ENCODE measurements at places on chromosomes 2 and 18.

GRCh38 chr2:100017633-100018032 lies 124.8 kb downstream of the AFF3 start:
- DNase-seq = no peak

- no peak for DNase-seq
Measured at GRCh38 chr2:118425191-118425590, 336.9 kb downstream of the INSIG2 start.

DNA sequence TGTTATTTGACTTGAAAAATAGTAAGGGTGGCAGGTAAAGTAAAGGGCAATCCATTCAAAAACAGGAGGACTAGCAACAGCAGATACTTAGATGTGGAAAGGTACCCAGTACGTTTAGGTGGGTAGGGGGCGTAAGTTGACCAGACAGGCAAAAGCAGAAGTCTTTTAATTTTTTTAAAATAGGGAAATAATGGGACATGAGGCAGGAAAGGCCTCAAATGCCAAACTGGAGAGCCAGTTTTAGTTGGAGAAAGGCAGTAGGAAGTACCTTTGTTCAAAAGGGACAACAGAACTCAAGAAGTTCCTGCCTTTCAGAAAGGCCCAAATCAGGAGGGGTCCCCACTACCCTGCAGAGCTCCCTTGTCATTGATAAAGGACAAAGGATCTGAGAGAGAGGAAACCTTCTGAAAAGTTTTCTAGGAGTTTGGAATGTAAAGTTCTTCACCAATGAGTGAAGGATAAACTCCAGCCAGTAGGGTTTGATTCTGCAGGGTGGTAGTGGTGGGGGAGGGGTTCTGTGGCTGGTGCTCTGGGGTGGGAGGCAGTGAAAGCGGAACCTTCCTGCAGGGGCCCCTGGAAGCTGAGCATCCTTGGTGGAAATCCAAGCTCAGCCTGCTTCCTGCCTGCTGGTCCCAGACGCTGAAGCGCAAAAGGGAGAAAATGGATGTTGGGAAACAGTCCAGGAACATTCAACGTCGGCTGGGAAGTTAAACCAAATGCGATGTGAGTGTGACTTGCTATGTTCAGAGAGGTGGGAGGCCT lies 40.1 kb downstream of the TMEM17 start:
- no peak for DNase-seq

DNA sequence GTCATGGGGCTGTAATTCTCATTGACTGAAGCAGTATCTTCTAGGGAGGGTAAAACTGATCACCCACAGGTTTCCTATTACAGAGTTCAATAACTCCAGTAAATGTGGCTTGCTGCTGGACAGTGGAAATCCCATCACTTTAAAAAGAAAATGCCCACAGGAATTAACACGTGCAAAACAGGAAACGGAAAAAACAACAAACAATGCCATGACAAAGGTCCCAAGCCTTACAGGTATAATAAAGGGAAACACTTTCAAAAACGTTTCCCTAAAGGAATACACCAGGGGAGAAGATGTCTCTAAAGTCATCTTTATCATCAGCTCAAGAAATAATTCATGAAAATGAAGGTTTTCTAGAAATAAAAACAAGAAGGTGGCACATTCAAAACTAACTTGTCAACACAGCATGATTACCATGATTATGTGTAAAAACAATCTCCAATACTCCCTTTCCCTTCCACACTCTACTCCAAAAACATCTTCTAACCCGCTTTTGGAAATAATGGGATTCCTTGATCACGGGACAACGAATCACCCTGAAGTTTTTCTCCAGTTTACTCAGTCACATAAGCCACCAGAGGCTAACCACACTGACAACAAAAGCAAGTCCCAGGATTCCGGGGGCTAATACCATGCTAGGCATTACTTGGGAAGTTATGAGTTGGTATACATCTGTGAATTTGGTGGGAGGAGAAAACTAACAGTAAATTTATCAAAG lies 167.9 kb downstream of the TCF4 start:
- no peak for DNase-seq

GRCh38 chr2:174939046-174939445 lies 66.1 kb downstream of the CHN1 start:
- no peak for DNase-seq

DNA sequence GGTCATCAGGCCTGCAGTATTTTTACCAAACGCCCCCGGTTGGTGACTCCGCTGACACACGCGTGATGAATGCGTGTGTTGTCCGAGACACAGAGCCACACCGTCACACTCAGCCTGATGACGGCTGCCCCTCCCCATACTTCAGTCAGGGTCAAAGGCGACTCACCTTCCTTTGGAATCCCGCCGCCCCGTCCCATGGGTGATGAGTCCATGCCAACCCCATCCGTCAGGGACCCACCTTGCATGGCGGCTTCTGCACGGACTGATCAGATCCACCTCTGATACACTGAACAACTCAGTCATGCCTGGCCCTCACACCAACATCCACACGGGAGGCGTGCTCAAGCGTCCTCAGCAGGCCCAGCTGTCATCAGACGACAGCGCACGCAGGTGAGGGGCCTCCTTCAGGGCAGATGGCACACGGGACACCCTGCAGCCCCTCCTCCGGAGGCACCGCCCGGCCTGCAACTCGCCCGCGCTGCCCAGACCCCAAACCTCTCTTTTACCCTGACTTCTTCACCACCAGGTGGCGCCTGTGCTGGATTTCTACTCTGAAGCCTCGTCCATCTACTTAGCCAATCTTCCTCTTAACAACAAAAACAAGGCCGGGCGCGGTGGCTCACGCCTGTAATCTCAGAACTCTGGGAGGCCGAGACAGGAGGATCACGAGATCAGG lies 89.2 kb downstream of the ZNF516 start:
- no peak for DNase-seq

DNA sequence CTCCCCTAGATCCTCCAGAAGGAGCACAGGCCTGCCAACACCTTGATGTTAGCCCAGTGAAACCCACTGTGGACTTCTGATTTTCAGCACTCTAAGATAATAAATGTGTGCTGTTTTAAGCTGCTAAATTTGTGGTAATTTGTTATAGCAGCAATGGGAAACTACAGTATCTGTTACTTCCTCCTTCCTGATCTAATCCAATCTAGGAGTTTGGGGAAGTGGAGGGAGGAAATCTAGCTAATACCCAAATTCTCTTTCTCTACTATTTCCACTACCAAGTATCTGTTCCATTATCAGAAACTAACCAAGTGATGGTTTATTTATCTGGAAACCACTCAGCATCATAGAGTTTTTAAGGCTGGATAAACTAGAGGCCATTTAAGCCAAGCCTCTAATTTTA lies 64.9 kb downstream of the AFF3 start:
- no peak for DNase-seq

DNA sequence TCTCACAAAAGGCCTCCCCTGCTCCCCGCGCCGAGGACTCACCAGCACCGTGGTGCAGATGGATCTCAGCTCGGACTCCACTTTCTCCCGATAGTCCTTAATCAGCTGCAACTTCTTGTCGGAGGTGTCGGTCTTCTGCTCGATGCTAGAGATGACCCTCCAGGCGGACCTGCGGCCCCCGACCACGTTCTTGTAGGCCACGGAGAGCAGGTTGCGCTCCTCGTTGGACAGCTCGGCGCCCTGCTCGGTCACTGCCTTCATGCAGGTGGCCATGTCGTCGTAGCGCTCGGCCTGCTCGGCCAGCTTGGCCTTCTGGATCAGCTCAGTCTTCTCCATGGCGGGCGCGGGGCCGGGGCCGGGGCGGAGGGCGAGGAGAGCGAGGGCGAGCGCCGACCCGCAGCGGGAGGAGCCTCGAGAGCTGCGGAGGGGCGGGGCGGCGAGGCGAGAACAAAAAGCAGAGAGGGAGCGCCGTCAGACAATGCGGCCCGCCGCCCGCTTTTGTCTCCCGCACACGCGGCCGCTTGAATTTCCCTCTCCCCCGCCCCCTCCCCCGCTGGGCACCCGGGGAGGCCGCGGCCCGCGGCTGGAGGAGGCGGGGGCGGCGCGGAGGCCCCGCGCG lies 571 bp downstream of the YWHAQ start:
- no peak for DNase-seq

DNA sequence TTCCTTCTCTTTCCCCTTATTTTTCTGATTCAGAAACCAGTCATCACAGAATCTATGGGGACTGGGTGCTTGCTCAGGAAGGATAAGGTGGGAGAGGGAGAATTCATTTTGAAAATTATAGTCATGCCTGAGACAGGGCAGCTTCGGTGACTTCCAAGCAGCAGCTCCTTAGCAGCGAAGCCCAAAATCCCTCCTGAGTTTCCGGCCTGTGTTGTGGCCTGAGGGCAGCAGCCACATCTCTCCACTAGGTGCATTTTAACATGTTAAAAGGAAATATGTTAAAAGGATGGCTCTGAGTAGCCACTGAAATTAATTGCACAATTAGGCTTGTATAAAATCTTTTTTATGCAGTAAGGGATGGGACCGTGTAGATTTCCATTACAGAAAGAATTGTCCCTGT lies 207.0 kb upstream of the RAB12 start:
- no peak for DNase-seq

- DNase-seq = no peak
Measured at GRCh38 chr2:173792741-173793140, 172.4 kb downstream of the SP3 start.

DNA sequence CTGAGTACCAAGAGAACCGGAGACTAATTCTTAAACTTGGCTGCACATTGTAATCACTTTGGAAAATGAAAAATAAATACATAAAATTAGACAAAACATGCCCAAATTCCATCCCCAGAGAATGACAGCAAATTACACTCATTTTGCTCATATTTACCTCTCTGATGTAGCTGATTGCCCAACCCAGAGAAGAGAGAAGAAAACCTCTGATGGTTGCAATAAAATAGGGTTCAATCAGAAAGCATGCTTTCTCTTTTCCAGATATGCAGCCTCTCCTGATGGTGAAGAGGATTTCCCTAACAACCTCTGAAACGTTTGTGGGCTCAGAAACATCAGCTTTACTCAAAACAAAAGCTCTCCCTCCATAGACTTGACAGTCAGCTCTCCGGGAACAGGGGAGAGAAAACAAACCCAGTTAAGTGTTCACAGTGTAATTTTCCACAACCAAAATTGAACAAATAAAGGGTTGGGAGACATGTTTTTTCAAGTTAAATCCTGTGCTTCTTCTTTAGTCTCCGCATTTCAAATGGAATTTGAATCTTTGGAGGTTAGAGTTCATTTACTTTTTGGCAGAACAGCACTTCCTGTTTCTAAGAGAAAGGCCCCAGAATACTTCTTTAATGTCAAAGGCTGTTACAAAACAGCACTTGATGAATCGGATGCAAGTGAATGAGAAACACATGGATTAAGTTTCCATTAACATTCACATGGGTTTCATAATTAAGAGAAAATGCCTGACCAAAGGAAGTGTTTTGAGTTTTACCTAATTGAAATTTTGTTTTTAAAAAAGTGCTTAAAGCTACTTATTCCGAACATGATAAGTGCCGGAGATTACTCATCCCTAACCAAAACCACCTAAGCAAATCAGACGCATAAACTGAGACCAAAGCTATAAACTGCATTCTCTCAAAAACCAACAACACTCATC lies 570.1 kb upstream of the SYT4 start:
- no peak for DNase-seq

DNA sequence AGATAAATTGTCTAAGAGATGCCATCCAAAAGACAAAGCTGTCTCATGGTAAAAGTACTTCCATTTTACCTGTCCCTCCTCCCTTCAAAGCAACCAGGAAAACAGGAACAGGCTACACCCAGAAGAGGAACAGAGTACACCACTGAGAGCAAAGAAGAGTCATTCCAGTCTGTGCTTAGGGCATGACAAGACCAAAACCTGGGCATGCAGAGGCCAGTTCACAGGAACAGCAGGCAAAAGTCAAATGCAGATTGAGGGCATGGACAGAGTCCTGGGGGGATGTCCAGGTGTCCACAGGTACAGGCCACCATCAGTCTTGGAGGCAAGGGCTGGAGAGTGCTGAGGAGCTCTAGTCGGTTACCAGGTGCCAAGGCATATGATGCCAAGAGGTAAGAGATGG lies 23.7 kb downstream of the PLEK start:
- DNase-seq = no peak

- no peak for DNase-seq
Measured at GRCh38 chr2:128451084-128452023, 132.7 kb upstream of the HS6ST1 start.

GRCh38 chr18:1048032-1048431 lies 143.4 kb downstream of the ADCYAP1 start:
- no peak for DNase-seq

- no peak for DNase-seq
Measured at GRCh38 chr2:171793691-171794678, 100.1 kb downstream of the SLC25A12 start.

DNA sequence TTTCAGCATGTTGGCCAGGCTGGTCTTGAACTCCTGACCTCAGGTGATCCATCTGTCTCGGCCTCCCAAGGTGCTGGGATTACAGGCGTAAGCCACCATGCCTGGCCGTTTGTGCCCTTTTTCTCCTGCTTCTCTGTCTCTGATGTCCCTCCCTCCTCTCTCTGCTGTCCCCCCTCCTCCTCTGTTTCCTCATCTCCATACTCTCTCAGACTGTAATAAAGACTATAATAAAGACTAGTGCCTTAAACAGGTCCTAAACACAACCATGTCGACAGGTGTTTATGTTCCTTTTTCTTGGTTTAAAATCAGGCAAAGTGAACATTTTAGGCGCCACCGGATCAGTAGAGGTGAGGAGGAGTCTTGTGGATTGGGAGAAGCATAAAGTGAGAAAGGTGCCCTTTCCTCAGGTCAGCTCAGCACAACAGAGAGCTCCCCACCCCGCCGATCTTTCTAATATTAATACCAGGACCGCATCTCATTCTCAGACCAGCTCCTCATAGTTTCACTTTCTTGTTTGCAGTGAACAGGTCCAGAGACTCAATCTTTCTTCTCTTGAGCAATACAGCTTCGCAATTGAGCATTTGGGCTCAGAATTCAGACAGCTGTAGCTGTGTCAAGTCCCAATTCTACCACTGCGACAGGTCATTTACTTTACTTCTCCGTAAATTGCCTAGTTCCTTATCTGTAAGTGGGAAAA lies 23.7 kb downstream of the TIMM21 start:
- no peak for DNase-seq

- DNase-seq = no peak
Measured at GRCh38 chr2:2512931-2513330, 181.9 kb upstream of the MYT1L start.

DNA sequence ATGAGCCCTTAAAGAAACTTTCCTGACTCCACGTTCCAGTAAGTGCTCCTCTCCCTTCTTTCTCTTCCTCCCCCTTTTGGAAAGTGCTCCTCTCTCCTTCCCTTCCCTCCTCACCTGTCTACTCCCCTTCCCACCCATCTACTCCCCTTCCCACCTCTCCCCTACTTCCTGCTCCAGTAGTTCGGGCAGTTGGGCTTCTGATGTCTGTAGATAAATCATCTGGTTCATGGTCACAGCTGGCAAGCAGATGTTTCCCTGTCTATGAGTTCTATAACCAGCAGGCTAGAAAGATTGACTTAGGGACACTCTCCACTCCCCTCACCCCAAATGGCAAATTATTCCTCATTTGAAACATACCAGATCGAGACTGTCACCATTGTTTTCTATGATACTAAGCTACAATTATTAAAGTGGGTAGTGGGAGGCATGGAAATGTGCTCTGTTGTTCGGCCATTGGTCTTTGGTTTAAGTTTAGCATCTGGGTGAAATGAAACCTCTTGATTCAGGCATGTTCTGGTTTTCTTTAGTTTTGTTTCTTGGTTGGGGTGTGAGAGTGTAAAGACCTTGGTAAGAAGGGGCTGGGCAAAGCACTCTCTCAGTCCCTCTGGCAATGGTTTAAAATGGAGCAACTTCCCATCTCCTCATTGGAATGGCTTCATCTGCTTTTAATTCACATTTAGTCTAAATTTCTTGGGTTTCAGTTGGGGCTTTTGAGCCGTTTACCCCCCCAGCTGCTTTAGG lies 413.2 kb upstream of the SPRED2 start:
- DNase-seq = no peak
